ENCODE measurements at places on chromosomes 3 and 15.

- no peak for DNase-seq
Observed at GRCh38 chr3:101796077-101796680, 17.2 kb downstream of the NXPE3 start.

GRCh38 chr15:85597155-85597815 is 197.4 kb downstream of the KLHL25 start:
- DNase-seq = no peak

DNA sequence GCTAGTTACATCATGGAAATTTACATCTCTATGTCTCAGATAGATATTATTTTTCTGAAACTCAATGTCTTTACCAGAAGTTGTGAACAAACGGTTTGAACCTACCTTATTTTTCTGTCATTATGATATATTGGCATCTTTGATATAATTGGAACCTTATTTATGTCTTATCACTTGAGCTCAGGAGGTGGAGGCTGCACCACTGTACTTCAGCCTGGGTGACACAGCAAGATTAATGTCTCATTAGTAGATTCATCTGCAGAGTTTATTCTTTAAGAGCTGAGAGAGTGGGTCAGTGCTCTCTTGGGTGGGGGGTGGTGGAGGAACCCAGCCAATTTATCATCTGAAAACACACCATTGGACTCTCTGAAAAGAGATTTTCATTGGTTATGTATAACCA is 21.4 kb downstream of the SCG3 start:
- no peak for DNase-seq

- DNase-seq = no peak
Observed at GRCh38 chr15:70672081-70672480, 91.3 kb downstream of the UACA start.

- DNase-seq = no peak
Observed at GRCh38 chr3:59115364-59116232, 65.8 kb upstream of the CFAP20DC start.

DNA sequence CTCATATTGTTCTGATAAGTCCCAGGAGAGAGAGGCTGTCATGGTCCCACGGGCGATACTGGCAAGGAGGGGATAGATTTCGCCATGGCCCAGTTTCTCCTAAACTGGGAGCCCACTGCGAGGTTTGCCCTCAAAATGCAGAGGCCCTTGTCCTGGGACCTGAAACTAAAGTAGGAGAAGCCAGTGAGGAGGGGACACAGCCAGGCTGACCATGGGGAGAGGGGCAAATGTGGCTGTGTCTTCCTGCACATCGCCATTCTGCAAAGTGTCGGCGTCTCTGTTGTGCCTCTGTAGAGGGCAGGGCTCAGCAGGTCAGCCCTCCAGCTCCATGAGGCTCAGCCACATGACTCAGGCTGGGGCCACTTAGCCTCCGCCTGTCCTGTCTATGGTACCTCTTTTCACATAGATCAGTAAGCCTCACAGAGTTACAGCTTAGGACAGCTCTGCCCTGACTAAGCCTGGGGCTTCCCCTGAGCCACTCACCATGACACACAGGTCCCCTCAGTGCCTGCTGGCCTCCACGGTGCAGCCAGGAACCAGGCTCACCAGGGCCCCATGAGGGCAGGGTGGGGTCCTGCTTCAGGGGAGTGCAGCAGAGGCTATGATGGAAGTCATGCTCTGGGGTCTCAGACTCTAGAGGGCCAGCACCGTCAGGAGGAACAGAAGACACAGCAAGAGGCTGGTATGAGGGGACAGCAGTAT is 28.6 kb upstream of the PLXNA1 start:
- DNase-seq = no peak

DNA sequence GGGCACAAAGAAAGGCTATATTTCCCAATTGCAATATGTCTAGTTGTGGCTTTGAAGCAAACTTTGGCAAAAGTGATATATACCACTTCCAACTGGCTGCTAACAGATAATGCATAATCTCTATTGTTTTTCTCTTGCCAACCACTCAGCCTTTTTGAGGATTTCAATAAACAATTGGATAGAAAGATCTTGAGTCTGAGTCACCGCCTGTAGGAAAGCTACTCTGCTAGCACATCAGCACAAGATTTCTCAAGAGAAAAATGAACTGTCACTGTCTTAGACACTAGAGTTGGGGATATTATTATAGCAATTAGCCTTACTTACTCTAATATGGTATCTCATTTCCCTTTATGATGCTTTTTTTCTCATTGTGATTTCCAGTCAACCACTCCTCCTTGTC is 119.7 kb downstream of the SST start:
- DNase-seq = no peak

GRCh38 chr3:6785726-6786125 is 75.2 kb upstream of the GRM7 start:
- DNase-seq = no peak

DNA sequence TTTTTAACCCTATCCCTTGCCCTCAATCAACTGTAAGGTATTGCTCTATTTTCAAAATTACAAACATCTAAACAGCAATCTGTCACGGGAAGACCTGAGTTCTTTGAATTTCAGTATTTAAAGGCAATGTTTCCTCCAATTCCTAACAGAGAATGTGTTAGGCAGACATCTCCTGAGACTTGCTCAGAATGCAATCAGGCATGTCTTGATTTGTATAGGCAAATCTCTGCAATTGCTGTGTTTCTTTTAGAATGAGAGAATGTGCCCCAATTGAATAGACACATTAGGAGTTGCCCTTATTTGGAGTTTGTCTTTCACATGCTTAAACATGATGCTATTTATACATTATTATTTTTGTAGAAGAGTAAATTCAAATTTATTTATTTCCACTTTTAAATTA is 205.6 kb downstream of the CADM2 start:
- DNase-seq = no peak

DNA sequence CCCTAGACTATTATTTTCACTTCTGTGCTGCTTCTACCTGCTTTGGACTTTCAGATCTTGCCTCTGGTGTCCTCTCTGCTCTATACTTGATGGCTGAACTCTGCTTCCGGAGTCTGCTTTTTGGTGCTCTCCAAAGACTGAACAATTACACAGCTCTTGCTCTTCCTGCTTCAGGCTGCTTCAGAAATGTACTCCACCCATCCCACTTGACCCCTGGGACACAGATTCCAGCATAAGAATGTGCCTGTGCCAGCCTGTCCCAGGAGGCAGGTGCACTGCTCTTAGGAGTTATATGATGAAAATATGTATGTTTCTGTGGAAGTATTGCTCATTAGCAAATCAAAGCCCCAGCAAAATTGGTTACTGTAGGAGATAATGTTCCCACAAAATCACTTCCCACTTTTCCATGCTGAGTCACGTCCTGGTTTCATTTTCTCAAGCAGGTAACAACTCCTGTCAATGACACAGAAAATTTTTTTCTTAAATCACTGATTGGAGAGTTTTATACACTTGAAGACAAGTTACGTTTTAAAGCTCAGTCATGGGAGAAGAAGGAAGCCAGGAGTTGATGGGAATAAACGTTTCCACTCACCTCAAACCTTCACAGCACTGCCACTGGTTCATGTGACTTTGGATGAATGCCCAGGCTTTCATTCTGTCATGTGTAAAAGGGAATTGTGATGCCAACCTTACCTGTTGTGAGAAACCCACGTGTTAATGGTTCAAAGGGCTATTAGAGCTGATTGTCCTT is 239.4 kb upstream of the ZPLD1 start:
- DNase-seq = no peak

DNA sequence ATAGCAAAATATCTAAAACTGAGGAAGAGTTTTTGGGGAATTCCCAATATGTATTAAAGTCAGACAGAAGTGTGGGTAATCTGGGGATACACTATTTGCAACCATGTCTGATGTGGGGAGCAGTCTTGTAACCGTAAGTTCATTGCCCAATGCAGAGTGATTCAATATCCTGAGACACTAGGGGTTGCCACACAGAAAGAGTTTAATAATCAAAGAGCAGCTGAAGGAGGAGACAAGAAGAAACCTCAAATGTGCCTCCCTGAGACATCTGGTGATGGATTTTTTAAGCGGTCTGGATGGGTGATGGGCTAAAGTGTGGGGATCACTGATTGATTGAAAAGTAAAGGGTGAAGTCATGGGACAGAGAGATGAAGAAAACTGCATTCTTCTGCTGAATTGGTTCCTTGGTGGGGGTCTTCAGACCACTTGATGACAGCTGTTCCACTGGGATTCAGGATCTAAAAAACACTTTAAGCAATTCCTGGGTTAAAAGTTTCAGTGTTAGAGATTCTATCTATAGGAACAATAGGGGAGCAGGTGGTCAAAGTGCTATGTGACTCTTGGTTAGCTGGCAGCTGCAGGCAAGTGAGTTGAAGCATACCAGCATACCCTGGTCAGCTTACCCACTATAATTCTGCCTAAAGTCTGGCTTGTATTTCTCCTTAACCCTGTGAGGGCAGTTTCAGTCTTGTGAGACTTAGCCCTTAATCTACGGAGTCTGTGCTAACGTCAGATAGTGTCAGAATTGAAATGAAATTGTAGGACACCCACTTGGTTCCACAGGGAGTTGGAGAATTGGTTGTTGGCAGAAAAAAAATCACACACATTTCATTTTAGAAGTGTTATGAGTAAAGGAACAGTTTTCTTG is 425.9 kb upstream of the TGFBR2 start:
- no peak for DNase-seq

DNA sequence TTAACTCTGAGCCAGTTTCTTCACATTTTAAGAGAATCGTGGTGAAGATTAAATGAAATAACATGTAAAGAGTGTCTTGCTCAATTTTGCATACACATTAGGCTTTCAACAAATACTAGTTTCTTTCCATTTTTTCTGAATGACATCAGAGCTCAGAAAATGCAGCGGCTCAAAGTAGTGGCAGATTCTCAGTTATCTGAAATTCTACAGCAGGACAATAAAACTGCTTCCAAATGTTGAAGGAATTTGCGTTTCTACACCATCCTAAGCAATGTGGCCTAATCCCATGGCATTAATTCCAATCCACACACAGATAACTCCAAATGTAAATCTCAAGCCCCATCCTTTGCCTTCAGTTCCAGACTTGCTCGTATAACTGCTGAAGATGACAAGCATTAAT is 115.8 kb downstream of the PLCH1 start:
- no peak for DNase-seq

- DNase-seq = peak; percentile 56
Observed at GRCh38 chr3:66386925-66387650, 113.7 kb downstream of the LRIG1 start.

DNA sequence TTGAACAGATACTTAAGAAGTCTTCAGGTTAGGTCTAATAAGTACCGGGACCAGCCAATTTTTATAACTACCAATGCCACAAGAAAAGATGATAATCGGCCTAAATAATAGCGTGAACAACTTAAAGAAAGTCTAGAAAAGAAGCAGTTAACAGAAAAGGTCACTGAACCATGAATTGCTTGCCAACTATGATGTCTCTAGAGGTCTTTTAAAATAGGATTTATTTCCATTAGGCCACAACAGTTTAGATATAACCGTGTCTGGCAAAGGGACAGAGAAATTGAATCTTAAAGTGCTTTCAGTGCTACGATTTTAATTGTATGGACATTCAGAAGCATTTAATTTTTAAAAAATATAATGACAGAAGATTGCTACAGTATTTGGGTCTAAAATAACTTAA is 1070.4 kb downstream of the ROBO1 start:
- DNase-seq = no peak

GRCh38 chr15:55254916-55255679 is 34.5 kb downstream of the RAB27A start:
- DNase-seq = no peak

DNA sequence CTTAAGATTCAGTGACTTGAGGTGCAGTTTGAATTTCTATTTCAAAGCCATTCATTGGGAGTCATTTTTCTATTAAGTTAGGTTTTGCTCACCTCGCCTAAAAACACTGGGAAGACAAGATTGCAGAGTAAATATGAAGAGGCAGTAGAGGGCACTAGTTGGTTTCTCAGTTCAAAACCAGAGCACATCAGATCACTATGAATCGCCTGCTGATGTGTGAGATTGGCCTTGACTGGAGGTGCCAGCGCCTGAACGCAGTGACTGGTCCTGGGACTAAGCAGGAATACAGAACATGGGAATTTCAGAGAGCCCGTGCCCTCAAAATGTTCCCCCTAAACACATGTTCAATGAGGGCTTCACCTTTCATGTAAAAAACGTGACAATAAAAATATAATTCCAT is 229.0 kb downstream of the ITPR1 start:
- DNase-seq = no peak

GRCh38 chr15:69736161-69736560 is 283.5 kb downstream of the RPLP1 start:
- DNase-seq = no peak

GRCh38 chr15:74869726-74870407 is 3.3 kb downstream of the SCAMP2 start:
- DNase-seq = no peak

- DNase-seq = no peak
Observed at GRCh38 chr3:50687127-50687751, 12.5 kb downstream of the DOCK3 start.

DNA sequence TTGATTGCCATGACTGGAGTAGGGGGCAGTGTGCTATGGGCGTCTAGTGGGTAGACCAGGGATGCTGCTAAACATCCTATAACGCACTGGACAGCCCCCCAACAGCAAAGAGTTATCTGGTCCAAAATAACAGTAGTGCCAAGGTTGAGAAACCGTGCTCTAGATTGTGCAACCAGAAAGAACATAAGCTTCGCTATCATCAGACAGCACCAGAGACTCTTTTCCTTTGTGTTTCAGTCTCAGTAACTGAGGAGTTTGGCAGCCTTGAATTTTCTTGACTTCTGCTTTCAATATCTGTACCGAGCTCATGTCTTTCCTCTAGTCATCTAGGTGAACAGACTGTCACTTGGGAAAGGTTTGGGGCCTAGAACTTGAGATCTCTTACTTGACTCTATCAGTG is 8.8 kb downstream of the ARID3B start:
- no peak for DNase-seq

- no peak for DNase-seq
Observed at GRCh38 chr15:80424381-80424780, 20.2 kb downstream of the ARNT2 start.

DNA sequence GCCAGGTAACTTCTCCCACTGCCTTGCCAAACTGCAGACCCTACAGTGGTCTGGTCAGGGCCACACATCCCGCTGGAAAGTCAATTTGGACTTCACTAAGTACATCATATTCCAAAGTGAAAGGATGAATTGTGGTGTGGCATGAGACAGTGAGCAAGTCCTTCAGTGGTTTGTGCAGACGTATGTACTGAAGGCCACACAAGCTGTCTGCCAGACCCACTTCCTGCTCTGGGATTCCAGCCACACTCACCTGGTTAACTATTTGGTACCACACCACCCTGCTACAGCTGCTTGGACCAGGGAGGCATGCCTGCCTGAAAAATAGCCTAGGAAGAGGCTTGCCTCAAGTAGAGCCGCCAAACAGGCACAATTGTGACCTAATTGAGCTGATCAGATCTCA is 94.1 kb upstream of the STRIT1 start:
- DNase-seq = no peak

DNA sequence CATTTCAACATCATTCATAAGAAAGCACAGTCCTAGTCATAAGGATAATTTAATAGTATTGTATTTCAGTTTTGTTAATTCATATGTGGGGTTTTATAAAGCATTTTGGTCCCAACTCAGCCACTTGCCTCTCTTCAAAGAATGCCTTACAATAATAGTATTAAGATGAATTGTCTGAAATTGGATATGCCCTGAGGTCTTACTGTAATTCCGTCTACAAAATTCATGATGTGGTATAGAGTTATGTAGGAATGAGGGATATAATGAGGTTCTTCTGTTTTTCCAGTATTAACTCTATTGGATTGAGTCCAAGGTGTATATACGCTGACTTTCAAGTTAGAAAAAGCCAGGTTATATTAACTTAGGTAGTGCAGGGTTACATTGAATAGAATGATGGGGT is 177.0 kb downstream of the GOLIM4 start:
- DNase-seq = no peak

- DNase-seq = no peak
Observed at GRCh38 chr3:161607056-161607455, 110.4 kb downstream of the OTOL1 start.
